Suppressor macrophage (primary cell): ENCODE measurements at places on chromosomes 12 and 14.

DNA sequence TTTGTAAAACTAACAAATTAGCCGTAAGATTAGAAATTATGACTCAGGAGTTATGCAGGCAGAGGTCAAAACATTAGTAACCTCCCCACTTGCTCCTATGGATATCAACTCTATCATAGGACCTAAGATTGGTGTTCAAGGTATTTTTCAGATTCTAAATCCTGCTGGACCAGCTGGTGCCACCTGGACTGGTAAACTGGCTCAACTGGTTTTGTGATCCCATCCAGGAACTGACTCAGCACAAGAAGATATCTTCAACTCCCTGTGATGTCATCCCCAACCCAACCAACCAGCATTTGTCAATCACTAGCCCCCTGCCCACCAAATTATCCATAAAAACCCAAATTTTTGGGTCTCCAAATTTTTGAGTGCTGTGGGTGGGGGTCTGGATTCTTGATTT is 98.1 kb upstream of the OR4E1 start:
- DNase-seq: no peak

- peak; percentile 92 for DNase-seq
These were observed 134.4 kb downstream of the BCAT1 start for GRCh38 chr12:24814379-24815113.

GRCh38 chr12:48807981-48808380 is 10.3 kb upstream of the CACNB3 start:
- peak; percentile 37 for DNase-seq

DNA sequence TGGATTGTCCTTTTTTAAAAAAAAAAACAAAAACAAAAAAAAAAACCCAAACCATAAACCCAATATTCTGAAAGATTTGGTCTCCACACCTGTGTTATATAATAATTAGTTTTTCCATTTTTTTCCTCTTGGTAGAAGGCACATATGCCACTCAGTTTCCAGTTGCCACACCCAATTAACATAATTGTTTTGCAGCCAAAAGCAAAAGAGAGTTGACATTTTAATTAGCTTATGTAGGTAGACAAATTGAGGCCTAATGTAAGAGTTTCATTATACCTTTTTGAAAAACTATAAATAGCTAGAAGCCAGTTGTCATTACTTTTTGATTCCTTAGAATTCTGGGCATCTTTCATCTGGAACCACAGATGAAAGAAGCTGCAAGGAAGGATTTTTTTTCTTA is 21.0 kb downstream of the PTPN11 start:
- DNase-seq: no peak

DNA sequence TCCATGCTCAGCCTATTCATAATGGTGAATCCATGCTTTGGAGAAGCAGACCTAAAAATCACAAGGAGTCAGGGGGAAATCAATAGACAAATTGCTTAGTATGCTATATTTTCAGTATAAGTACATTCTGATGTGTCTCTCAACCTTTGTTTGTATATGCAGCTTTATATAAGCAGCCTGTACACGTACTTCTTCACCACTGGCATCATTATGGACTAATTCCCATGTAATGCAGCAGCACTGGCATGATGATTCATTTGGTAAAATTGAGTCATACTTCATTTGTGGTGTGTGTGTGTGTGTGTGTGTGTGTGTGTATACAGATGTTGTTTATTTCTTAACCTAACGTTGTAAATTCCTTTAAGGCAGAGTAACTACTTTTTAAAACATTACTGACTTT is 10.9 kb downstream of the DCP1B start:
- peak; percentile 44 for DNase-seq

DNA sequence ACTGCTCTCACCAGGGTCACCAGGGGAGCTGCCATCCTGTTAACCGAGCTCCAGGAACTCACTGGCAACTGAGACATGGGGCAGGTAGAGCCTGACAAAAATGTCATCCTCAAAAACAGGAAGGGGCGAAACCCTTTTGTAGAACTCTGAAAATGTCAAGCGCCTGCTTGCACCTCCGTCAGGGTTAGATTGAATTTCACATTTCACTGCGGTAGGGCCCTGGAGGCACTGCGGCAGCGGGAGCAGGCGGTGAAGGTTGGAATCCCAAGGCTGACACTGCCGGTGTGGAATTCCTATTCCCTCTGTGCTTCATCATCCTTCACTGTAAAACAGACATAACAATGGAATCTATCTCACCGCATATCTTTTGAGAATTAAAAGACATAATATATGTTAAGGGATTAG is 142.8 kb upstream of the TMCC3 start:
- no peak for DNase-seq

DNA sequence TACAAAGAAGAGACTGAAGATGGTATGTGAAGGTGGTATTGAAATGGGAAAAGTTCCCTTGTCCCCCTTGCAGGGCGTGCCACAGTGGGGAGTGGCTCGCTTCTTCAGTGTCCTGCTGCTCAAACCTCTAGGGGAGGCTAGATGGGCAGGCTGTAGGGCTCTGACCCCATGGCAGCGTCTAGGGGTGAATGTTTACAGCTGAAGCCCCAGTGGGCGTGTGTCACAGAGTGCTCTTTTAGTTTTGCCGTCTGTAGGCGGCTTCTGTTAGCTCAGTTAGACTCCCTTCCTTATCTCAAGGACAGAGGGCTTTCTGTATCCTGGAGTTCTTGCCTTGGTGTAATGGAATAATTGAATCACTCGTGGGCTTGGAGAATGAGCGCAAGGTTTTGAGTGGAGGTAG is 266.2 kb downstream of the RAD51B start:
- no peak for DNase-seq

DNA sequence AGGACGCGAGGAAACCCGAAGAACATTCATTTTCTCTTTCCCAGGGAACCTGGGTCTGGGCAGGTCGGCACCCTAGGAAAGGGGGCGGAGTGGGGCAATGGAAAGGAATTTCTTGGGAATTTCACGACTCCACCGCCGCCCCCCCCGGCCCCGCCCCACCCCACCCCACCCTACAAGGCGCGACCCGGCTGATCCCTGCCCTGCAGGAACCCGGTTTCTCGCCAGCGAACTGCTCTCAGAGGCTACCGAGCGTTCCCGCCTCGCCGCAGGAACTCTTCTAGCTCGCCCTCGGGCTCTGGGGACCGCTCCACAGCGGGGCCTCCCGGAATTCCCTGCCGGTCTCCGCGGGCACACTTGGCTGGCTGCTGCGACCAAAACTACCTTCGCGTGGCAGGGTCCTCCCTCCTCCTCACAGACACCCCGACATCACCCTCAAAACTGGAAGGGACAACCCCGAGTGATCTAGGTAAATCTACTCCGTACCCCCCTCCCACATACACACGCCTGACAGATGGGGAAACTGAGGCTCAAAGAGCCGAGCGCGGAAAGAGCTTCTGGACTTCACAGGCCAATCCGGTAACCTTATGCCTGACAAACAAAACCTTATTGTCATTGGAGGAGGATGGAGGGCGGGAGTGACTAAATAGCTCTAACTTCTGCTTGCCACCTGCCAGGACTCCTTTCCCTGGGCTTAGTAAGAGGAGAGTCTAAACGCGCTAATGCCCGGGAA is 785 bp upstream of the ACTN1 start:
- DNase-seq: peak; percentile 66

- DNase-seq: no peak
These were observed 329.1 kb upstream of the ATP2B1 start for GRCh38 chr12:90037740-90038139.
